ENCODE measurements at places on chromosomes 12 and 14. TPM values are rescaled to one million over a fixed set of nuclear protein-coding genes. Genes with fewer than 3 reads are reported as not detected.

OTX2 gene
- total RNA-seq = not detected

COX14 gene
- total RNA-seq = 65.3 TPM

LAG3 gene
- 0.12 TPM for total RNA-seq

ZNF891 gene
- total RNA-seq = 0.79 TPM

REP15 gene
- total RNA-seq = 2.7 TPM

DIO3 gene
- total RNA-seq = not detected

ART4 gene
- 3.5 TPM for total RNA-seq

CRIP1 gene
- 49.0 TPM for total RNA-seq

SELPLG gene
- 1.7 TPM for total RNA-seq

TBX5 gene
- not detected for total RNA-seq

SMOC1 gene
- 0.40 TPM for total RNA-seq

RFX4 gene
- total RNA-seq = not detected

MMP19 gene
- 6.7 TPM for total RNA-seq

Data from aortic smooth muscle cell (primary cell).